ENCODE measurements at places on chromosomes 3 and 15. TPM values are rescaled to one million over a fixed set of nuclear protein-coding genes. Genes with fewer than 3 reads are reported as not detected.
A peak's percentile ranks its signal among the peaks of the same experiment; 100 is the strongest.

The GRK7 gene
- not detected for total RNA-seq

The TM6SF1 gene
- total RNA-seq = 30.9 TPM

The GPR149 gene
- not detected for total RNA-seq

The CTXN2 gene
- total RNA-seq = not detected

- no peak for DNase-seq
Measured at GRCh38 chr3:138947495-138948121, 591 bp downstream of the FOXL2NB start.

GRCh38 chr15:56038015-56038414 lies 44.6 kb upstream of the NEDD4 start:
- DNase-seq = peak; percentile 11

DNA sequence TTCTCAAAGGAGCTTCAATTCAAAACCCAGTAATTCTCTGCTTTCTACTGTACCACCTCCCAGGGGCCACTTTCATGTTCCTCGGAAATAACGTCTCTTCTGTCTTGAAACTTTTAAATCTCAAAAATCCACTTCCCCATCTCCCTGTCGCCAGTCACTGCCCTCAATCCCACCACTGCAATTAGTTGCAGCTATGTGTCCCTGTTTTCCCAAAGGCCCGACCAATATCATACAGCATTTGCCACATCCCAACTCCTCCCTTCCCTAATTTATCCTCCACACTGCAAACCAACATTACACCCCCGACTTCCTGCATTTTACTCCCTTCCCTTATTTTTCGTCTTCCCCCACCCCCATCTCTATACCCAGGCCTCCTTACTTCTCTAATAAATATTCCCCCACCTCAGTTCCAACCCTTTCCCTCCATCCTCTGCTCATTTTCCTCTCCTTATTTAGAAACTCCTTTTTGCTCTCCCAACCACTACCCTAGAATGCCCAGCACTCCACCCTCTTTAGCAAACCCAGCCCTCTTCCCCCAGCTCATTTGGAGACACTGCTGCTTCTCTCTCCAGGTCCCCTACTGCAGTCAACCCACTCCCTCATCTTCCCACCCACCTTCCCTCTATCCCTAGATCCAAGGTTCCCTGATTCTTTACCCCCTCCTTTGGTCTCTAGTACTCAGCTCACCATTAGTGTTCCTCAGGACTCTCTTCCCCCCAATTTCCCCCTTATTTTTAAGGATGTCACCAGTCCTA lies 1.1 kb downstream of the NPTN start:
- peak; percentile 36 for DNase-seq

GRCh38 chr3:179286331-179286730 lies 35.4 kb upstream of the KCNMB3 start:
- no peak for DNase-seq

DNA sequence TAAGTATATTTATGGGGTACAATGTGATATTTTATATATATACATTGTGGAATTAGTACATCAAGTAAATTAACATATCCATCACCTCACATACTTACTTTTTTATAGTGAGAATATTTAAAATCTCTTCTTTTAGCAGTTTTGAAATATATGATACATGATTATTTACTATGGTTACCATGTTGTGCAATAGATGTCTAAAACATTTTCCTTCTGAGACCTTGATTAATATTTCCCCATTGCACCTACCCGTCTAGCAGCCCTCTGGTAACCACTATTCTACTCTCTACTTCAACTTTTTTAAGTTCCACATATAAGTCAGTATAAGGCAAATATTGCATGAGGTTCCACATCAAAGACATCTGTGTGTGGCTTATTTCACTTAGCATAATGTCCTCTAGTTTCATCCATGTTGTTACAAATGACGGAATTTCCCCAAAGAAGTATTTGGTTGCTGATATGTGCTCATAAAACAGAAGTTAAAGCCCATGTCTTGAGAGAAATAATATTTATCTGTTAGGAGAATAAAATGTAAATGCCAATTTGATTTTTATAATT lies 29.6 kb upstream of the NFKBIZ start:
- no peak for DNase-seq

DNA sequence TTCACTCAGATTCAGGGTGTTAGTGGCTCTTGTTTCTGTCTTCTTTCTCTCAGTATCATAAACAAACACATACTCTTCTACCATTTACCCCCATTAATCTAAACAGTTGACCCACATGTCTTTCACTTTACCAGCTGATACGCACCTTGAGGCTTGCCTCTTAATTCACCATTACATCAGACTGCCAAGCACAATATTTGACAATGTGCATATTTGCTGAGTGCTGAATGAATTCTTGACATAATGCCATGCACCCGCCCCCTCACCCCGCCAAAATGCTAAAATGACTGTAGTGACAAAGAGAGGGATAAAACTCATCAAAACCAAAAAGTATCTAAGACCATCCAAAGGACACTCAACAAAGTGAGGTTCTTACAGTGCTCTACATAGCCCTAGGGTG lies 57.4 kb downstream of the NGLY1 start:
- DNase-seq = no peak

- DNase-seq = peak; percentile 87
Measured at GRCh38 chr3:188348435-188349244, 194.7 kb downstream of the LPP start.

DNA sequence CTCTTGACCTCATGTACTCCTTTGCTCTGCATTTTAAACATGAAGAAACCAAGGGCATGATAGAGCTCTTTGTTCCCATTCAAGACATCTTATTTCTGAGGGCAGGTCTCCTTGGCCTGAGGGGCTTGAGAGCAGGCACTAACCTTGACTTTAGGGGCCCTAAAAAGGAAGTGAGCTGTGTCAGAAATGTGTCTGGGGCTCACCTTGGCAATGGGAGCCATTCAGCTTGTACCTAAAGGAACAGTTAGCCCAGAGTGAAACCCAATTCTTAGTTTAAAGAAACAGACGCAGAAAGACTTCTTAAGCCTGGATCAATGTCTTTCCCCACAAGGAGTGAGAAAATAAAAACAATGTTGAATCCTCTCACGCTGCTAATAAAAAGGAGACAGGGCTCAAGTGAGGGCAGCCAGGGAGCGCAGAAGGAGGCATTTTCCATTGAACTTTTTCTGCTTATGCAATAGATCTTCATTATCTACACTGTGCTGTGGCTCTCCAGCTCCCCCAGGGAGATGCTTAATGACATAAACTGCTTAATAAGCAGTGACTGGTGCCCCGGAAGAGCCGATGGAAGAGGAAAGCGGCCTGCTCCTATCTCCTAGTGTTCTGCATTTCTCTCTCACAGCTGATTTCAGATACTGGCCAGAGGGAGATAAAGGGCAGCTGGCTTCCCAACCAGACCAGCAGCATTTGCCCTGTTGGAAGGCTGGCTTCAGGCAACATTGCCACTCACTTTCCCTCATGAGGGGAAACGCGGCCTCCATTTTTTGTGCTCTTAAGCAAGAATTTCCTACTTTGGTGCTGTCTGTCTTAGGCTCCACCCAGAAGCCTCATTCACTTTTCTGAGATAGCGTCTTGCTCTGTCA lies 152.0 kb downstream of the OPA1 start:
- DNase-seq = no peak

GRCh38 chr3:49910409-49911123 lies 6.9 kb upstream of the MST1R start:
- DNase-seq = no peak
